ENCODE measurements at places on chromosomes 4 and X.
A peak's percentile ranks its signal among the peaks of the same experiment; 100 is the strongest.

DNA sequence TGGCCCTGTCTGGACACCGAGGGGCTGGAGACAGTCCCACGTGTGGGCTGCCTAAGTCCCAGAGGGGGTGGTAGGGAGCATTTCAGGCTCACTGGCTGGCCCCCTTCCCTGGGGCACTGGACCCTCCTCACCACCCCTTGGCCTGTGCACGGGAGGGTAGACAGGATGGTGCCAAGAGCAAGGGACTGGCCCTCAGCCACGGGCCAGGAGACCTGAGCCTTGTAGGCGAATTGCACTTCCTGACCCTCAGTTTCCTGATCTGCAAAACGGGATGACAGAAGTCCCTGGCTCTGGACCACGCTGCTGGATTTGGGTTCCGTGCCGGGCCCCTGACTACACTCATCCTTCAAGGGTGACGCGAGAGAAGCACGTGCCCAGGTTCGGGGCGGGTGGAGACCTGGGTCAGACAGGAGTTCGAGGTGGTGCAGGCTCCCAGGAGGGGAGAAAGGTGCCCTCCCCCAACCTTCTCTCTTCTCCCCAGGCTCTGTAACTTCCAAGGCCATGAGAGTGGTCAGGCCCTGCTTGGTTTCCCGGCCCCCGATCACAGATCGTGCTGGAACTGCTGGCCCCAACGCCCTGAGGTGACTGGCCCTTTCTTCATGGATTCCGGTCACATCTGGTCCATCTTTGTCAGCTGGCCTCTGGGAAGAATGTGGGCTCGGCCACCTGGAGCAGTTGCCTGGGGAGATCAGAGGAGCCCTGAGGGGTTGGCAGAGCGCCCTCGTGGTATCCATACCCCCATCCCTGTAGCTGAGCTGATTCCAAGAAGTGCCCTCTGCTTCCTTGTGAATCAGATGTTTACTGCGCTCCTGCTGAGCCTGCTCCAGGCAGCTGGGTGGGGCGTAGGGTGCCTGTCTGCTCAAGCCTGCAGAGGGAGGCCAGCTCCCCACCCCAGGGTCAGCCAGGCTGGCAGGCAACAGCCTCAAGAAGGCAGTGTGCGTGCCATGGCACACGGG, 3.3 kb downstream of the SH3BP2 start:
- DNase-seq = no peak

GRCh38 chrX:122546269-122546668, 637.8 kb upstream of the GRIA3 start:
- no peak for DNase-seq

DNA sequence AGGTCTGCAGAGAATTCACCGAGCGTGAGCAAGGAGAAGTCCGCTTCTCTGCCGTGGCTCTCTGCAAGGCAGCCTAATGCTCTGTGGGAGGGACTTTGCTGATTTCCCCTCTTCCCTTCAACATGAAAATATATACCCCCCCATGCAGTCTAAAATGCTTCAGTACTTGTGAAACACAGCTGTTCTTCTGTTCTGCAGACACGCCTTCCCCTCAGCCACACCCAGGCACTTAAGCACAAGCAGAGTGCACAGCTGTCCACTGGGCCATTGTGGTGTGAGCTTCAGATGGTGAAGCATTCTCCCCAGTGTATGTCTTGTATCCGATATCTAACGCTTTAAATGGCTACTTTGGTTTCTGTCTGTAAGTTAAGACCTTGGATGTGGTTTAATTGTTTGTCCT, 11.3 kb downstream of the UCHL1 start:
- no peak for DNase-seq

DNA sequence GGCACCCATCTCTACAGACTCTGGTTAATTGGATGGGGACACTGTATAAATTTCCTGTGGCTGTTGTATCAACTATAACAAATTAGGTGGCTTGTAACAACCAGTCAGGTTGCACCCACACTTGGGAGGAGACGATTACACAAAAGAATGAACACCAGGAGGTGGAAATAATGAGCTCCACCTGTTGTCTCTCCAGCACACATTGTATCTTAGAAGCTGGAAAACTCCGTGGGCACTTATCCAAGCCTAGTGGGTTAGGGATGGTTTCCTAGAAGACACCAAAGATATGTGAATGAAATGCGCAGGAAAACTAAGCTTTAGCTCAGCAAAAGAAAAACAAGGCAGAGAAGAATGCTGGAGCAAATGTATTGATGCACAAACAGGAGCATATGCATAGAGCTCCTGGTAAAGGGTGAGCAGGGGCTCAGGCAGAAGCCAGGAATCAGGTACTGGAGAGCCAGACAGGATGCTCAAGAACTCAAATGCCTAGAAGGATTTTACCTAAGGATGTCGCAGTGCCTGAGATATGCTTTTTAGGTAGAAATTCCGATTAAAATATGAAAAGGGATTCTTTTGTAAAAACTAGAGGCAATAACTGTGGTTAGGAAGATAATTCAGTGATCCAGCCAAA, 111.7 kb downstream of the GALNTL6 start:
- DNase-seq = no peak

GRCh38 chr4:168928875-168929274, 81.2 kb downstream of the CBR4 start:
- DNase-seq = no peak

DNA sequence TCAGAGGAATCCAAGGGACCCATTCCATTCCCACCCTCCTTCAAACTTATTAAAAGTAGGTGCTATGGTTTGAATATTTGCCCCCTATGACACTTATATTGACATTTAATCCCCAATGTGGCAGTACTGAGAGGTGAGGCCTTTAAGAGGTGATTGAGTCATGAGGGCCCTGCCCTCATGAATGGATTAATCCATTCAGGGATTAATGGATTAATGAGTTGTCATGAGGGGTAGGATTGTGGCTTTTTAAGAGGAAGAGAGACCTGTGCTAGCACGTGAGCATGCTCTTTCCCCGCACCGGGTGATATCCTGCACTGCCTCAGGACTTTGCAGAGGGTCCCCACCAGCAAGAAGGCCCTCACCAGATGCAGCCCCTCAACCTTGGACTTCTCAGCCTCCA, 50.1 kb downstream of the IRF2 start:
- no peak for DNase-seq

GRCh38 chr4:47873877-47874541, 36.1 kb upstream of the CORIN start:
- DNase-seq = no peak

DNA sequence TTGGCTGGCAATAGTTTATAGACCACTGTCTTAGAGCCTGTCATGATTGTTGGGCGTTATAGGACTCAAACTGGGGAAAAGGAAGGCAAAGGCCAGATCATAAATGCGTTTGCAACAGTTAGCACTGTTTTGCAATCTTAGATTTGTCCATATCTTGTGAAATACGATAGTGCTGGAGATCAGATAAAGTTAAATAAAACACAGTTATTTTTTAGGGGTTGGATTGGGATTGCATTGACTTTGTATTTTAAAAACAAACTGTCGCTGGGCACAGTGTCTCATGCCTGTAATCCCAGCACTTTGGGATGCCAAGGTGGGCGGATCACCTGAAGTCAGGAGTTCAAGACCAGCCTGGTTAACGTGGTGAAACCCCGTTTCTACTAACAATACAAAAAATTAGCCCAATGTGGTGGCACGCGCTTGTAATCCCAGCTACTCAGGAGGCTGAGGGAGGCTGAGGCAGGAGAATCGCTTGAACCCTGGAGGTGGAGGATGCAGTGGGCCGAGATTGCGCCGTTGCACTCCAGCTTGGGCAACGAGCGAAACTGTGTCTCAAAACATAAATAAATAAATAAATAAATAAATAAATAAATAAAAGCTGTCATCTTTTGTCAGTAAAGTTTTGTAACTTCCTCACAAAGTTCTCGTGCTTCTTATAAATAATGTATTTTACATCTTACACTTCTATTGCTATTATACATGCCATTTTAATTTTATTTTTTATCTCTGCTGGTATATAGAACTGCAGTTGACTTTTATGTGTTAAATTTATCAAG, 117.2 kb downstream of the KDM6A start:
- DNase-seq = no peak

DNA sequence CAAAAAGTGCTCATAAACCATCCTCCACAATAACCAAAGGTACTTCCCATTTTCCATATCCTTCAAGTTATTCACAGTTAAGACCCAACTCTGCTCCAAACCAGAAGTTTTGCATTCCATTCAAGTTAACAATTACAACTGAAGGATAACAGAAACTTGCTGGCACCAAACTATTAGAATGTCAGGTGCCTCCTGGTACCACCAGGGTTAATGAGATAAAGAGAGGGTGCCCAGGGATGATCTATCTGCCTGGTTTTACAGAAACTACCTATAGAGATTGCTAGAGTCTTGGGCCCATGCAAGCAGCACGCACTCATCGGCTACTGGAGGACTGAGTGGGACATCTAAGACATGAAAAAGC, 114.6 kb downstream of the RBM47 start:
- no peak for DNase-seq

DNA sequence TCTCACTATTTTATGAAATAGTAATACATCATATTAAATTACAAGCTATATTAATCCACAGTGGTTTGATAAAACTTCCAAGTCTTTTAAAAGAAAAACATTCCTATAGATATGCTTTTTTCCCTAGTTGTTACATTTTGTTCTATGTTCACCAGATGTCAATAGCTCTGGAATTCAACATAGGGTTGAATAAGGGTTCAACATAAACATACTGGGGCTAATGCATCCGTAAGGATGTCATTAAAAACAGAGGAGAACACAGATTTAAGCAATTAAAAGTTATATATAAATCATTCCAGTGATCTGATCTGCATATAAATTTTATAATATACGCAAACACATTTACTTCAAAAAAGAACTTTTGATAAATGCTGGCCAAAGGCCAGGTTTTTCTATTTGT, 32.5 kb downstream of the SULT1B1 start:
- no peak for DNase-seq

GRCh38 chr4:76447393-76447851, 12.4 kb downstream of the SHROOM3 start:
- DNase-seq = no peak

GRCh38 chr4:48432017-48432416, 51.1 kb upstream of the SLC10A4 start:
- DNase-seq = no peak

GRCh38 chrX:21225643-21226042, 148.6 kb upstream of the CNKSR2 start:
- no peak for DNase-seq

GRCh38 chr4:1337951-1338751, 8.9 kb upstream of the UVSSA start:
- no peak for DNase-seq

GRCh38 chr4:77092975-77093374, 17.2 kb upstream of the CCNI start:
- DNase-seq = no peak

DNA sequence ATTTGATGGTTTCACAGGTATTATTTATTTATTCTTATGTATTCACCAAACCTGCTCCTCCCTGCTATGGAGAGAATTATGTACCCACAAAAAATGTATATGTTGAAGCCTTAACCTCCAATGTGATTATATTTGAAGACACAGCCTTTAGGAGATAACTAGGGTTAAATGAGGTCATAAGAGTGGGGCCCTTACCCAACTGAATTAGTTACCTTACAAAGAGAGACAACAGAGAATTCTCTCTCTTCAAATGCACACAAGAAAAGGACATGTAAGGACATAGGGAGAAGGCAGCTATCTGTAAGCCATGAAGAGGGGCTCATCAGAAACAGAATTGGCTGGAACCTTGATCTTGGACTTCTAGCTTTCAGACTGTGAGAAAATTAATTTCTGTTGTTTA, 44.0 kb downstream of the ZGRF1 start:
- DNase-seq = no peak

- peak; percentile 41 for DNase-seq
These were observed 4.3 kb upstream of the TLR6 start for GRCh38 chr4:38860788-38861424.

GRCh38 chrX:103063191-103063845, 653 bp downstream of the BEX1 start:
- DNase-seq = no peak

- DNase-seq = no peak
These were observed 77.4 kb upstream of the BMPR1B start for GRCh38 chr4:94680176-94680862.

- no peak for DNase-seq
These were observed 70.4 kb downstream of the FGFBP1 start for GRCh38 chr4:15868111-15868510.

- DNase-seq = no peak
These were observed 8.8 kb downstream of the JAKMIP1 start for GRCh38 chr4:6191448-6192130.

DNA sequence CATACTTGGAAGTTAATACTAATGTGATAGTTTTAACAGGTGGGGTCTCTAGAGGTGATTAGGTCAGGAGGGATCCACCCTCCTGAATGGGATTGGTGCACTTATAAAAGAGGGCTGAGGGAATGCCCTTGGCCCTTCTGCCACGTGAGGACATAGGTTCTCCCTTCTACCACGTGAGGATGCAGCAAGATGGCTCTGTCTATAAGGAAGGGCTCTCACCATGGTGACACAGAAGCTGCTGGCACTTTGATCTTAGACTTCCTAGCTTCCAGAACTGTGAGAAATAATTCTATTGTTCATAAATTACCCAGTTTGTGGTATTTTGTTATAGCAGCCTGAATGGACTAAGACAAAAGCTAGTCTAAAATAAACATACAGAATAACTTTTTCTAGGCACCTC, 1.0 kb downstream of the AADAT start:
- DNase-seq = no peak

DNA sequence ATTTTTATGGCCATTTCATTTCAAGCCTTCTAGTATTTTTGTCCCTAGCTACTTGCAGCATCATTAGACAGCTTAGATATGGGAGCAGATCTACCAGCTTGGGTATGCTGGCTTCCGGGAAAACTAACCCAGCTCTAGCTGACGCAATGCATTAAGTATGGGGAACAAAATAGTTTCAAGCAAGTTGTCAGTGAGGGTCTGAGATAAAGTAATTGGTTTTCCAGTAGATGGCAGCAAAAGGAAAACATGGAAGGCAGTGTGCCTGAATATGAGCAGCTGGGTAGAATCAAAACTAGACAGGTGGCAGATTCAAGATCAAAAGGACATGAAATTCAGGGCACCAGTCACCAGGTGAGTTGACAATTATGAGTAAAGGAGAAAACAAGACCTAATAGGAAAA, 340.9 kb upstream of the CTSO start:
- no peak for DNase-seq

DNA sequence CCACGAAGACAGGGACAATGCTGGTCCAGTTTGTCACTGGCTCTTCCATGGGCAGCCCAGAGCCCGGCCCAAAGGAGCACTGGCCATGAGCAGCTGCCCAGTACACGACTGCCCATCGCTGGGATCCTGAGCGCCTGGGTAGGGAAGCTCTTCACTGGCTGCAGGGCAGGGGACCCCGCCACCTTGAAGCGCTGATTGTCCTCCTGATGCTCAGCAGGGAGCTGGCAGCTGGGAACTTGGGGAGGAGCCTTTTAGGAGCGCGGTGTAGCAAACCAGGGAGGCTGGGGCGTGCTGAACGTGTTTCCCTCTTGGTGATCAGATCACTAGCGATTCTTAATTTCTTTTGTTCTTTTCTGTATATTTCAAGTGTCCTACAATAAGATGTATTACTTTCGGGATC, 1.8 kb downstream of the L1CAM start:
- no peak for DNase-seq
